ENCODE measurements at places on chromosomes 12 and 14.
A peak's percentile ranks its signal among the peaks of the same experiment; 100 is the strongest.

DNA sequence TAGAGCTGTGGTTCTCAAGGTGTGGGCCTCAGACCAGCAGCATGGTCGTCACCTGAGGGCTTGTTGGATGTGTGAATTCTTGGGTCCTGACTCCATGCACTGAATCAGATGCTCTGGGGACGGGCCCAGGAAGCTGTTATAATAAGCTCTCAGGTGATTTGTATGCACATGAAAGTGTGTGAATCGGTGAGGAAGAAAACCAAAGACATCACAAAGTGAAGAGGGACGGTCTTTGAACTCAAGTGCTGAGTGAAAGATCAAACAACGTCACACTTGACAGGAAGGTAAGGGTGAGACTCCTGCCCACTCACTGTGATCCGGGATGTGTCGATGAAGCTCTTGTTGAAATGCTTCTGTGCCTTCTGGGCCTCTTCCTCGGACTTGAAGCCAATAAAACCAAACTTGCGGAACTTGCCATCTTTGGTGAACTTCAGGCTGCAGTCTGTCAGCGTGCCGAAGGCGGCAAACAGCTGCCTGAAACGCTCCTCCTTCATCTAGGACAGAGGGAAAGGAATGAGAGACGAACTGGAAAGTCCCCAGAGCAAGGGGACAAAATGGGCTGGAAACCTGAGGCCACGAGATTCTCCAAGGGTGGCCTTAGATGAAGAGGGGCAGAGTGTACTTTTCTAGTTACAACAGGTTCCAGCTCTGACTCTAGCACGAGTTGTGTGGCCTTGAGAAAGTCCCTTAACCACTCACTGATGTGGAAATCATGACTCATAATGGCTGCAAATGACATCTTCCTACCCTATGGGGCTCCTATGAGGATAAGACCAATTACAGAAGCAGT, 4.0 kb downstream of the RBM19 start:
- no peak for DNase-seq

DNA sequence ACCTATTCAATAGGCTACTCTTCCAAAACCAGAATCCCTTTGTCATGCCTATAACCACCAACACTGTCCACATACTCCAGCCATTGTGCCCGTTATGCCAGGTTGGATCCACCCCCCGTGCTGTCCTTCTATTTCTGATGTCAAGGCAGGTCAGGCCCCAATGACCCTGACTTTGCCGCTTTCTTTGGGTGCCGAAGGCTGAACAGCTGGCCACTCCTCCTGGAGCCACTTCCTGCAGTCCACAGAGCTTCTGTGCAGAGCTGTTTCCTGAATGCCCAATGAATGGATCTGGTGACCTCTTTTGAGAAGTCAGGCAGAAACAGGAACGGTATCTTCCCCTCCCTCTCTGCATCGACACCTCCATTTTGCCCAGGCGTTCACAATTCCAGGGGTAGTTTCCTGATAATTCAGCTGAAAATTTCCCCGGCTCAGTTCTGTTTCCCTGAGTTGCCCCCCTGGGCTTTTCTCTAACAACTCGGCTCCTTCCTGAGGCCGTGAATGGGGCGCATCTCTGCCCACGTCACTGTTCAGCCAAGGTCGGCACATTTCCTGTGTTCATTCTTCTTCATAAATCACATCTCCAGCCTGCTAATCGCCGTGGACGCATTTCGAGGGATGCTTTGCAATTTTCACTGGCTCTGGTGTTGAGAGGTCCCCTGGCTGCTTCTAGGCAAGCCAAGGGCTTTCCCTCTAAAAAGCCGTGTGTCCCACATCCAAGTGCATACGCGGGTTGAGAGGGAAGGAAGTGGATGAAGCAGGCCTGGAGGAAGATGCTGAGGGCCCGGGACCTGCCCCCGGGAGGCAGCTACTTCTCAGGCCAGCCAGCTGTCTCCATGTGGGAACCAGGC, 86.5 kb downstream of the PAPOLA start:
- no peak for DNase-seq

DNA sequence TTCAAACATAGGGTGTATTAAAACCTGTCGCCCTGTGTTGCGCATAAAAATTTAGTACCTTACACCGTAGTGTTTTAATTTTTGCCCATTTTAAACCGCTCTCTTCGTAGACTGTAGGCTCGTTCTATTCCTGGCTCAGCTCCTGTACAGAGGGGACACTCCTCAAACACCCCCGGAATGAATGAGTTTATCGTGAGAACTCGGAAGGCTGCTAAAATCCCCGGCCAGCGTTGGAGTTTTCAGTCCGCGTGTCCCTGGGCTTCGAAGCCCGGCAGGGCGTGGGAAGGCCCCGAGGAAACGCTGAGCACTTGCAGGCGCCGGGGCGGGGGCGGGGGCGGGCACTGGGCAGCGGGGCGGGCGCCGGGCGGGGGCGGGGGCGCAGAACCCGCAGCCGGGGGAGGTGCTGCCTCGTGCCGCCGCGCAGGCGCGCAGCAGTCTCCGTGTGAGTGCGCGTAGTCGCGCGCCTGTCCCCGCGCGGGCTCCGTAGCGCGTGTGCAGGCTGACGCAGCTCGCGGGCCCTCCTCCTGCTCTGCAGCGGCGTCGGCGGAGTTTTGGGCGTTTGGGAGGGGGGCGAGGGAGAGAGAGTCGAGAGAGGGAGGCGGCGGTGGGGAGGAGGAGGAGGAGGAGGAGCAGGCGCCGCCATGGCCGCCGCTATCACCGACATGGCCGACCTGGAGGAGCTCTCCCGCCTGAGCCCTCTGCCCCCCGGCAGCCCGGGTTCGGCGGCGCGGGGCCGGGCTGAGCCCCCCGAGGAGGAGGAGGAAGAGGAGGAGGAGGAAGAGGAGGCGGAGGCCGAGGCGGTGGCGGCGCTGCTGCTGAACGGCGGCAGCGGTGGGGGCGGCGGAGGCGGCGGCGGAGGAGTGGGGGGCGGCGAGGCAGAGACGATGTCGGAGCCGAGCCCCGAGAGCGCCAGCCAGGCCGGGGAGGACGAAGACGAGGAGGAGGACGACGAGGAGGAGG, at the start of gene AEBP2:
AEBP2 (plus strand) TSS at position 434 of the 960 bp plus-strand sequence; CDS start at position 642, 208 bp downstream.
- DNase-seq, result peak; percentile 90

DNA sequence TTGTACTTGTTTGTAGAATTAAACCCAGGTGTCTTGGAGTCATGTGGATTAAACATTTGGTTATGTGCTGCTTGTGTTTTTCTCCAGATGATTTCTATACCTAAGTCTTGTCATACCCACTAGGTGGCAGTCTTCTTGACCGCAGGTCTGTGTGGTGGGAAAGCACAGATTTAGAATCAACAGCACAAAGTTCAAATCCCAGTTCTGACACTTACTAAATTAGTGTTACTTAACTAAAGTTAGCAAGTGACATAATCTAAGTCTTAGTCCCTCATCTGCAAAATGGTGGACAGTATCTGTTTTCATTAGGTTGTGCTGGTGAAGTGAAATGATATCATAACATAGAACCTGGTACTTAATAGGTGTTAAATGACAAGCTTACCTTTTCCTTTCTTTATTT, 151.0 kb upstream of the ARHGAP5 start:
- peak; percentile 94 for DNase-seq

DNA sequence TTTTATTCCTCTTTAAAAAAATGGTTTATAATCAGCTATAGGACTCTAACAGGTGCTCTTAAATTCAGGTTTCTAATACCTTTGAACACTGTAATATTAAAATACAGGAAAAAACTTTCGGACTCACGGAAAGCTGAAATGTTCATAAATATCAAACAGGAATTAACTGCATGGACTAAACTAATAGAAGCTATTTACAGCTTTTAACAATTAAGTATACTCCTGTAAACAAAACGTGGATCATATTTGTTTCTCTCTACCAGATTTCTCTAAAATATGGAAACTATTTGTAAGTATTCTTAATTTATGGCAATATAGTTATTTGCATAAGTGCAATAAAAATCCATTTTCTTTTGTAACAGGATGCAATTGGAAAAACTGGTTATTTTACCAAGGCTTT, 108.9 kb upstream of the RESF1 start:
- DNase-seq, result no peak

GRCh38 chr12:86261578-86261977, 5.4 kb upstream of the MGAT4C start:
- no peak for DNase-seq

DNA sequence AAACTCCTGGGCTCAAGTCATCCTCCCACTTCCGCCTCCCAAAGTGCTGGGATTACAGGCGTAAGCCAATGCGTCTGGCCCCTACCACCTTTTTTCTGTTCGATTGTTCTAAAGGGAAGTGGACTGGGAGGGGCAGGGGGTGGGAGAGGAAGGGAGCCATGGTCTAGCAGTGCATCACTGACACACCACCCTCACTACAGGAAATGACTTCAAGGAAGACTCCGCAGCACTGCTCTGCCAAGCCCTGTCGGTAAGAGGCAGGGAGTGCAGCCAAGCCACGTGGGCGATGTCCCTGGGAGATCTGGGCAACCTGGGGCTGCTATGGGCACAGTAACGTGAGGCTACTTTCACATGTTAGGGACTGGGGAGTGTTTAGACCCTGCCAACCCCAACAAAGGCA, 18.0 kb downstream of the LRRC74A start:
- no peak for DNase-seq

GRCh38 chr12:95099270-95099790, 25.9 kb upstream of the NR2C1 start:
- DNase-seq, result no peak

DNA sequence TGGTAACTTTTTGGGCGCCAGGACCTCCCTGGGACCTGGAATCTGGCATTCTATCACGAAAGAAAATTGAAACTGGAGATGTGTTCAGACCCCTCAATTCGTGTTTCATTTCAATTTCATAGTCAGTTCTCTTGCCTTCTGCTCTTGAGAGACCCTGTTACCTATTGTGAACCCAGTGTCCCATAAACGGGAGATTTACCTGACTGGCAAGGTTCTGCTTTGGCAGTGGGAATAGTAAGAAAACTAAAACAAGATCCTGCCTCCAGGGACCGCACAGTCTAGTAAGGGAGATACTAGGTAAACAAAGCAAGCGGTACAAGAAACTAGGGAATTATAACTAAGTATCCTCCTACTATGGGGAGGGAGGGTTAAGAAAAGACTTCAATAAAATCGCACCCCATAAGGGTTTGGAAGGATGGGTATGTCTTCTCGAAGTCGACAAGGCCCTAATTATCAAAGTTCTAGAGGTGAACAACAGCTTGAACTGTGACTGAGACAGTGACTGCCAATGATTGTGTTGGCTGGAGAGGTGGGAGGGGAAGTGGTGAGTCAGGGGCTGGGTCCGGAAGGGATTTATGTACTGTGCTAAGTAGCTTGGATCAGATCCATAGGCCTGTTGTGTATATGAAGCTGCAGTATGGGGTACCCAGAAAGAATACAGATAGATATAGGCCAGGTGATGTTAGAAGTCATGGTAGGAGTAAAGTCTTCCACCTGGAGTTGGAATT, 754 bp downstream of the ACSS3 start:
- DNase-seq, result peak; percentile 43

GRCh38 chr14:101235335-101236103, 325.8 kb upstream of the DIO3 start:
- peak; percentile 81 for DNase-seq

- DNase-seq, result no peak
Measured at GRCh38 chr14:41404126-41404525, 202.6 kb upstream of the LRFN5 start.

DNA sequence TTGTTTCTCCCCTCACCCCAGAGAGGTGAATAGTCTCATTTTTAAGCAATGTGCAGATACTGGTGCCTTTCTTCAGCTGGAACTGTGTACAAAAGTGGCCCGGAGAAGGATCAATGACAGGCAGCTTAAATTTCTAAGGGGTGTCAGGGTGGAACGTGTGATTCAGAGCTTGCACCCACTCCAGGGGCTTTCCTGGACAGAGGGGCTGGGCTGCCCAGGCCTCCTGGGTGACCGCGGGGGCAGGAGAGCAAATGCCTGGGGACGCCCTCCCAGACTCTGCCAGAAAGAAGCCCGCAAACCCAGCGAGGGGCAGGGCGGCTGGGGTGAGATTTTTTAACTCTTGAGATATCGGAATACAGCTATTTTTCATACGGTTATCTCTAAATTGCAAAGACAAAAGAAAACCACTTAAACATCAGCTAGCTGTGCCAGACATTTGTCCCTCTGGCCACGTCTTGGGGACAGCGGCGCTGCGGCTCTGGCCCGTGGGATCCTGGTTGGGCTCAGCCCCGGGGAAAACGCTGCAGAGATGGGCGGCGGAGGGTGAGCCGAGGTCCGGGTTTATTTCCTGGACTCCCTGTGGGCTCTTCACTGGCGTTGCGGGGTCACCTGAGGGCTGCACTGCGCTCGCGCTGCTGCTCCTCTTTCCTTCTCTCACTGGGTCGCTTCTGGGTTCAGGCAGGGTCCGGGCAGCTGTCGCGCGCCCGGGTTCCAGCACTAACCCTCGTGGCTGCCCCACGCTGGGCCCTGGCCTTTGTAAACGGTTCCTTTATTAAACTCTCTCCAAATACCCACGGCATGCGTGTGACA, 35.8 kb downstream of the NFKBIA start:
- DNase-seq, result no peak

DNA sequence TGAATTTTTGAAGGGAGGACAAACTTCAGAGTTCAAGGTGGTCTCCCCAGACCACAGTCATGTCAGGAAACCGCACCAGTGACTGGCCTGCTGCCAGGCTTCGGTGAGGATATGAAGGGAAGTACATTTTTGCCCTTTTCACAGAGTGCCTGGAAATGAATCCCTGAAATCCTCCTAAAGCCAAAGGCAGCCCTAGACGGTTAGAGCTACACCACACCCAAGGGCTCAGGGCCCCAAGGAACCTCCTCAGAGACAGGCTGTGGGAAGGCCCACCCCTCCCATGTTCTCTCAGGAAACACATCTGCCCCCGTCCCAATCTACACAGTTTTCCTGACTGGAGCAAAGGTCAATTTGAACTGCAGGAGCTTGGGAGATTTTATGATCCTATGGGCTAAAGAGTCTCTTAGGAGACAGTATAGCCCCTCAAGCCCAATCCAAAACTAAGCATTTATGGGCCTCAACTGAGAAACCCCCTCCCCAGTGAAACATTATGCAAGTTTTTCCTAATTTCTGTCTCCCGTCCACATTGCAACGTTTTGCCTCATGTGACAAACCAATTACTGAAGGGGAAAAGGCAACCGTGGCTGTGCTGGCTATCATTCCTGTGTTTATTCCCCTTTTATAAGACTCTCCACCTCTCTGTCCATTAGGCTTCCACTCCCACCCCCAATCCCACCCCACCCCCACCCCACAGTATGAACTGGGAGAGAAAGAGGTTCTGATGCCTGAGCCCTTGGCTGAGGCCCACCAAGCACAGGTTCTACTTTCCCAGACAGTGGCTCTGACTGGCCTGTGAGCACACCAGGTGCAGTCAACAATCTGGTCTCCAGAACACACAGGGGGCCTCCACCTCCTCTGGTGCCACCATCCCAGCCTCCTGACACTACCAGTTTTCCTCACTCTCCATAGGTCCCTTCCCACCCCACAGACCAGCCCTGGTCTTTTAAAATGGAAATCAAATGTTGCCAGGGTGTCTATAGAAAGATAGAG, 9.6 kb upstream of the RNASE1 start:
- peak; percentile 39 for DNase-seq

DNA sequence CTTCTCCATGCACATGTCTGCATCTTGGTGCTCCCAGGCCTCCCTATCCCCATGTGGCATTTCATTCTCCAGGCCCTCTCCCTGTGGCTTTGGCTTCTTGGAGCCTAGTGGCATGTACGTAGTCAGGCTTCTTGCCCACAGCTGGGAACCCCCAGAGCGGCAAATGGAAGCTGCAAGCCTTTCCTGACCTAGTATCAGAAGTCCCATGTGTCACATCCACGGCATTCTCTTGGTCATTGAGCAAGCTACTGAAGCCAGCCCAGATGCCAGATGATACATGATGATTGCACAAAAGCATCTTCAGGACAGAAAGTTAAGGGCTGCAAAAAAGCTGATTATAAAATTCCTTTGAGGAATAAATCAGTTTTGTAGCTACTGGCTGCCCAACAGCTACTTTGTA, 154.9 kb downstream of the PELI2 start:
- DNase-seq, result no peak

- no peak for DNase-seq
Measured at GRCh38 chr14:104680056-104680805, 9.2 kb upstream of the INF2 start.

- DNase-seq, result no peak
Measured at GRCh38 chr14:95046711-95047681, 110.3 kb downstream of the DICER1 start.

Data from HuH-7 (cell line).